ENCODE measurements at places on chromosomes 11 and 22. TPM values are rescaled to one million over a fixed set of nuclear protein-coding genes. Genes with fewer than 3 reads are reported as not detected.

ABCC8 gene
- total RNA-seq, result not detected

- peaks cover 1% of the 10 kb centered on the region for H3K27me3 ChIP-seq
- no peak for DNase-seq
- H3K36me3 ChIP-seq, result no peaks in the 10 kb centered on the region
- no peak overlapping the region for H3K4me3 ChIP-seq
- no peaks in the 10 kb centered on the region for H3K4me1 ChIP-seq
Observed at GRCh38 chr11:34825315-34825669, 90.9 kb downstream of the APIP start.

GRCh38 chr11:13954591-13954990 is 7.9 kb upstream of the SPON1 start:
- H3K27ac ChIP-seq, result no peak overlapping the region
- H3K27me3 ChIP-seq, result peaks cover 31% of the 10 kb centered on the region
- H3K36me3 ChIP-seq, result no peaks in the 10 kb centered on the region
- no peak overlapping the region for H3K4me3 ChIP-seq

- no peaks in the 10 kb centered on the region for H3K27me3 ChIP-seq
- no peak for DNase-seq
- H3K27ac ChIP-seq, result no peak overlapping the region
- H3K36me3 ChIP-seq, result no peaks in the 10 kb centered on the region
- H3K4me3 ChIP-seq, result no peak overlapping the region
- H3K4me1 ChIP-seq, result peaks cover 16% of the 10 kb centered on the region
Observed at GRCh38 chr11:128576555-128576954, 10.8 kb downstream of the ETS1 start.

DNA sequence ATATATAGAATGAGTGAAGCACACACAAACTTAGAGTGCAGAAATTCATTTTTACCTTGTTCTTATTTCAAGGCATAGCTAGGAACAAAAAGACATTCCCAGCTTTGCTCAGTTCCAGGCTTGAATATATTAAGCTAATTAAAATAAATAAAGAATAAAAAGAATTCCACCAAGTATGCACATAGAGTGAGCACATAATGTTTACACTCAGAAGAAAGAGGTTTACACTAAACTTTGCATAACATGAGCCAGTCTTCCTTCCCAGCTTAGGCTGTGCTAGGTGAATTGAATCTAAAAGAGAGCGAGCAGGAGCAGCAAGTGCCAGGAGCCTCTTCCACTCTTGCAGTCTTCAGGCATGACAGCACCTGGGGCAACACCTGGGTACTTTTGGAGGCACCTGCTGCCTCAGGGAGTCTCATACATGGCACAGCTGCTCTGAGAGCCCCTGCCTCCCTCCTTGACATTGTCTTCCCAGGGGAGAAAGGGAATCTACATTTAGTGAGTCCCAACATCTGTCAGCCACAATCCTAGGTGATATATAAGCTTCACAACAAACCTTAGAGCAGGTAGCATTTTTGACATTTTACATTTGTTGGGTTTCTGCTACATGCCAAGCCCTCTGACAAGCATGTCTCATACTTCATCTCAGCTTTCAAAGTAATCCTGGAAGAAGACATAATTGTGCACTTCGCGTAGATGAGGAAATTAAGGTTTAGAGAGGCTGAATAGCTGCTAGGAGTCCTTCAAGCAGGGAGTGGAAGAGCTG is 732.7 kb upstream of the TENM4 start:
- no peaks in the 10 kb centered on the region for H3K27me3 ChIP-seq
- H3K4me1 ChIP-seq, result no peaks in the 10 kb centered on the region
- no peak overlapping the region for H3K4me3 ChIP-seq
- no peaks in the 10 kb centered on the region for H3K36me3 ChIP-seq
- no peak for DNase-seq

SLC5A1 gene
- not detected for total RNA-seq

GRCh38 chr11:57332694-57333440 is 2.8 kb downstream of the SSRP1 start:
- H3K4me3 ChIP-seq, result no peak overlapping the region
- H3K36me3 ChIP-seq, result peaks cover 57% of the 10 kb centered on the region
- peaks cover 17% of the 10 kb centered on the region for H3K4me1 ChIP-seq
- H3K27me3 ChIP-seq, result no peaks in the 10 kb centered on the region
- DNase-seq, result no peak

MCAM gene
- total RNA-seq, result 10.1 TPM

Measured in CD4-positive, CD25-positive, alpha-beta regulatory T cell (primary cell).